ENCODE measurements at places on chromosomes 2 and 18.
A peak's percentile ranks its signal among the peaks of the same experiment; 100 is the strongest.

DNA sequence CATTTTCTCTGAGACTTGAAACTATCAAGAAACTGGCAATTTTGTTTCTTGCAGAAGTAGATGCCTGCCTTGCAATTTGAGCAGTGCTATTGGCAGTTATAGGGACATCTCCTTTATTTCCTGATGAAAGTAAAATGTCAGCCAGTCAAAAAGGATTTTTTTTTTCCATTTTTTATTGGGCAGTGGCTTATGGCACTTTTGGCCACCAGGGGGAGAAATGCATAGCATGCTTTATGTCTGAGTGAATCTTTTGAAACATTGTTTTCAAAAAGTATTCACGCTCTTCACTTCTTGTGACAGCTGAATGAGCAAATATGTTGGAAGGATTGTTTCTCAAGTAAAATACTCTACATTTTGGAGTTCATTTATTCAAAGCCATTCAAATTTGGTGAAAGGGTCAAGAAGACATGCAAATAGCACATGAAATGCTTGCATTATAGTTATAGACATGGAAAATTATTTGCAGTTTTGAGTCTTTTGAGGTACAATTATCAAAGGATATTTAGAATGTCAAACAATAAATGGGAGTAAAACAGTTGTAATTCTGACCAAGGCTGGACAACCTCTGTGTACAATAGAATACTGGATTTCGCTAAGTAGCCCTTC is 491.0 kb downstream of the CDH2 start:
- DNase-seq, result peak; percentile 26

- peak; percentile 76 for DNase-seq
Measured at GRCh38 chr2:241271706-241272302, 43.7 kb downstream of the HDLBP start.

DNA sequence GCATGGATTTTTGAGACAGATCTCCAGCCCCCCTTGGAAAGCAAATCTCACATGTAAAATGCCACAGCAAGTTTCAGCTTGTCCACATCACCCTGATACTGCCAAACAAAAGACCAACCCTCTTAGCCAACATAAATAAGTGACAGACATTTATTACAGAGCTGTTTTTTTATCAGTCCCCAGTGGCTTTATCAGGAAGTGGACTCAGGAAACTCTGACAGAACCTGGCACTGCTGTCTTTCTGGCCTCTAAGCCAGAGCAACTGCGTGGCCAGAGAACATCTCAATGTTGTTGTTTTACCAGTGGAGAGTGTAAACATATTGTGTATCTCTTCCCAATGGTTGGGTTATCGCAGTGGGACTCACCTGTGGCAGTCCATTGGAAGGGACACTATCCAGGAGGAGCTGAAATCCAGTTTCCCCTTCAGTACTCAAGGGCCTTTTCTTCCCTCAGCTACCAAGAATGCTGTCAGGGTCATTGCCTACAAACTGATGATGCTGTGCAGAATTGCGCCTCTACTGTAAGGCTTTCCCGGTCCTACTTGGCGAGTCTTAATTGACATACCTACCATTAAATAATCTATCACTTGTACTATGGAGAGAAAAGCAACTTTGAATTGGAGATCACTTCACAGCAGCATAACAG is 22.0 kb downstream of the SLC14A1 start:
- no peak for DNase-seq

GRCh38 chr2:96923810-96924774 is 54.2 kb upstream of the SEMA4C start:
- peak; percentile 68 for DNase-seq

DNA sequence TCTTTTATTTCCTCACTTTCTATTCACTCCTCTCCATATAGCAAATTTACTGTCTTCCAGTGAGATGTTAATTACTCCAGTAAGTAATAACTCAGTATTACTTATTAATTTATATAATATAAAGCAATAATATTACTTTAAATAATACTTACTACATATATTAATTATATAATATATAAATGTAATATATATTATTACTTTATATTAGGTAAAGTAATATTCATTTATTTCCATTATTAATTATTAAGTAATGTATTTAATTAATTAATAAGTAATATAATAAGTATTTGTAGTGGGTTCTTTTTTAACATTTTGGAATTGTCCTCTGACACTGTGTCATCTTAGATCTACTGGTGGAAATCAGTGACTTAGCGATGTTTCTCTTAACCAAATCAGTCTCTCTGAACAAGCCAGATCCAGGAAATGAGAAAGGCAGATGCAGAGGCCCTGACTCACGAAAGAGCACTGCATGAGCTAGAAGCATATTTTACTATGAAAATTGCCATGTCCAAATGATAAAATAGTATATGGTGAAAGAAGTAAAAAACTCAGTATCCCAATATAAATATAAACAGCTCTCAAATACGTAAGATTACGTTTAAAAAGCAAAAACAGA is 115.9 kb downstream of the DSEL start:
- no peak for DNase-seq

DNA sequence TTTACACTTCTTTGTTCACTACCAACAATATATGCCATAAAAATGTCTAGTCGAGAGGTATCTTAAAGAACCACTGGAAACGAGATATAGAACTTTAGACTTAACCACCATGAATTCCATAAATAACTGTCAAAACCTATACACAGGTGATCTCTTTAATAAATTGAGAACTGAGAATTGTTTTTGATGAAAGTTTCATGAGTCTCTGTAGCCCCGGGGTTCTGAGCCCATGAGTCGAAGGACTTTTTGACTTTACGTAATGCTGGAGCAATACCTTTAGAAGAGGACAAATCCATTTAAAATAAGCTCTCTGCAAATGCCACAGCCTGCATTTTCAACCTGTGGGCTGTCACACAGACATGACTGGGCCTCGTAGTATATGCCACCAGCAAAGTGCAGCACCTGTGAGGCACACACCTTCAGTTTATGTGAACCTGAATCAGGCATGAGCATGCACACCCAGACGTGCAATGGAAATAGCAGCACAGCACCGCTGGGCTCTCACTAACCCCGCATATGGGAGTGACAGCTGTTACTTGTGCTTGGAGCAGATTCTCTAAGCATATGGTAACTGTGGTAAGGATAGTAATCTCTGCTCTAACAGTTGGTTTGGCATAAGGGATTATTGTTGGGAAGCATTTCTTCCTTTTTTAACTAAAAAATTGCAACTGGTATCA is 383.2 kb downstream of the SOCS6 start:
- no peak for DNase-seq

DNA sequence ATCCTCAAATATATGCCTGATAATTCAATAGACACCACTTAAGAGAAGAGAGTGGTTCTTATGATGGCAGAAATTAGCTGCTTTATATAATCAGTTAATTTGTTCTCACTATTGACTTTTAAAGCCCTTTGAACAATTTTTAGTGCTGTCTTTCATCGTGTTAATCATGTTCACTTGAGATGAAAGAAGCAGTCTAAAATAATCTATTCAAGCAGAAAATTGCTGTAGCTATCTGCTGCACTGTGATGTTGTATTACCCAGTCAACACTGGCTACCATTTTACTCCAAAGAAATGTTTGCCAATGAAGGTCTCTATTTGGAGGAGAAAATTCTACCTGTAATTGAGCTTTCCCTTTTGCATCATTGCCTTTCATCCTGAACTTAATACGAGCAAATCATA is 459.8 kb upstream of the FSIP2 start:
- no peak for DNase-seq

DNA sequence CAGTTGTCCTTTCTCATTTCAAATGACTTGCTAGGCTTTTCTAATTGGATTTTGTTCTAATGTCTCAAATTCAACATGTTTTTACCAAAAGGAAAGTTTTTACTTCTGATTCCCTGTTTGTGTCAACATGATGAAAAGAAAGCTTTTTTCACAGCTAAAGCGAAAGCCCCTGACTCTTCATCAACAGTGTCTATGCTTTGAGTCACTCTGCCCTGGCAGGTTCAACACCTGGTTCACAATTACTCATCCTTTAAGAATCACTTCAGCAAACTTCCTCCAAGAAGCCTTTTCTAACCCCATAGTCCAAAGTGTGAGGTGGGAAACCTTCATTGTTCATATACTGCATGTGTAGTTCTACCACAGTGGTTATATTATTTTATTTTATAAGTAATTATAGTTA is 7.6 kb upstream of the DSG2 start:
- DNase-seq, result no peak

DNA sequence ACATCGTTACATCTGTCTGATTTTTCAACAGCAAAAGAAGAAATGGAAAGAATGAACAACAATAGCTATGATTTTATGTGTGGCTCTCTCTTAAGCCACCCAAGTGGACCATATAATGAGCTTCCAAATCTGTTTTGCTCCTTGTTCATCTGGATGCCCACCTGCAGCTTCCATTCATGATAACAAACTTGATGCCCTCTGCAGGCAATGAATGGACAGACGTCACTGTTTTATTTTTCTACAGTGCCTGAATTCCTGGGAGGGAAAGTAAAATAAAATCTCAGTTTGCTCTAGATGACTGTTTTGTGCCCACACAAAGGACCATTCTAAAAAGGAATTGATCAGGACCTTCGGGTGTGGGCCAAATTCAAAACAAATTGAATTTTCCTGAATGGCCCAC is 5.0 kb downstream of the MREG start:
- DNase-seq, result no peak
